ENCODE measurements at places on chromosomes 7 and 10.

GRCh38 chr7:36289833-36290661 is 99.6 kb upstream of the ANLN start:
- DNase-seq = peak; percentile 83

DNA sequence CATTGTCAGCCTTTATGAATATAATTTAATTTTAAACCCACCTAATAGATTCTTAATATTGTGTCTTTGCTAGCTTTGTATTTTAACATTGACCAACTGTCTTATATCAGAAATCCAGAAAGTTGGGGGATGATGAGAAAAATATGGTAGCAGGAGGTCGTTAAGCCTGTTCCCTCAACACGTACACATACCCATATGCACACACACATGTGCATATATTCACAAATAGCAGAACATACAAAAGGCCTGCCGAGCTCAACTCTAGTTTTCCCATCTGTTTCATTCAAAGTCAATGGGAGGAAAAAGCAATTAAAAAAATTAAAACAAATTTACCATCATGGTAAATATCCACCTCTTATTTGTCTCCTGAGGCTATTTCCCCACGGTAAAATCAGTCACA is 25.9 kb upstream of the PTPRZ1 start:
- no peak for DNase-seq

- DNase-seq = no peak
These were observed 62.3 kb downstream of the EGFR start for GRCh38 chr7:55081068-55081467.

GRCh38 chr10:94370501-94370900 is 7.8 kb upstream of the NOC3L start:
- DNase-seq = no peak

DNA sequence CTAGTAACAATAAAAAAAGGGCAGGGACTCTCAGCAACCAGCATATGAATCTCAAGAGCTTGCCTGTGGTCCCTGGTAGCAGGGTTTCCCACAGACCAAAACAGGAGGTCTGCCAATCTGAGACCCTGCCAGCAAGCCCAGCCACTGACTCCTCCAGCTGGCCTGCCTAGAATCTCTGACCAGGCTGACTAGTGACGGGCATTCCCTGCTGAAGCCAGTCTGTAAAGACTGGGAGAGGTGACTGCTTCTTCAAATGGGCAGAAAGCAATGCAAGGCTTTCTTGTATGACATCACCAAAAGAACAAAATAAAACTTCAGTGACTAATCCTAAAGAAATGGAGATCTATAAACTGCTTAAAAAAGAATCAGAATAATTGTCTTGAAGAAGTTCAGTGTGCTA is 249.4 kb downstream of the TCF7L2 start:
- DNase-seq = no peak

DNA sequence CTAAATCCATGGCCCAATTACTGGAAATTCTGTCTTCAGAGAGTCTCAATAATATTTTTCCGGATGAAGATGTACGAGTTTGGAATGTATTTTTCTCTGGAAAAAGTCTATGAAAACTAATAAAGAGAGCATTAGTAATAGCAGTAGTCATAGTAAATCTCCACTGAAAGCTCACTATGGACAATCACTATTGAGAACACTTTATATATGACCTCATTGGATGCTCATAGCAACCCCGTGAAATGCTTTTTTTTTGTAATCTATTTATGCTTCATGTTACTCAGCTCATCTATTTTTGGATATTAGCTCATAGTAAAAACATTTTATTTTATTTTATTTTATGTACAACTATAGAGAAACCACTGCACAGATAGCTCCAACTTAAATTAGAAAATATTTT is 94.3 kb upstream of the MYO3A start:
- DNase-seq = no peak

DNA sequence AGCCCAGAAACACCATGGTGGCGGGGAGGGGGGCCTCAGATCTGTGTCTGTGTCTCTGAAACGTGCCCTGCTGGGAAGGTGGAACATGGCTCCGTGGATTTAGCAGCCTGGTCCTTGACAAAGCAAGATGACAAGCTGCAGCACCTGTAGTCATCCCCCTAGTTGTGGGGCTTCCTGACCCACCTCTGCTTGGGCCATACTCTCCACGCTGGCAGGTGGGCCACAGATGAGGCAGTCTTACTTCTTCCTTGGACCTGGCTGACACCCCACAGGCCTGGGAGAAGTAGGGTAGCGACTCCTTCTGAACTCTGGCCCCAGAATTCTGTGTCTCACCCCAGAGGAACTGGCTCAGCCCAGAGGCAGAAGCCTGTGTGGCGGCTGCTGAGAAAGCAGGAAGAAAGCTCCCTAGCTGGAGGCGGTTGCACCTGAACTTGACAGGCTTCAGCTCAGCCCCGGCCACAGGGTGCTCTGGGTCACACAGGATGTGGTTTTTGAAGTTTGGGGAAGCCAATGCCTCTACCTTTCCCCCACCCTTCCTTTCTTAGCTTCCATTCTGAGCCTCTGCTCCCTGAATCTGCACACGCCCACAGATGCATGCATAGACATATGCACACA is 113.9 kb downstream of the ABLIM1 start:
- DNase-seq = no peak

All from HuH-7.5 (cell line).